Fibroblast of lung (primary cell): ENCODE measurements at places on chromosomes 16 and 17. TPM values are rescaled to one million over a fixed set of nuclear protein-coding genes. Genes with fewer than 3 reads are reported as not detected.

DNA sequence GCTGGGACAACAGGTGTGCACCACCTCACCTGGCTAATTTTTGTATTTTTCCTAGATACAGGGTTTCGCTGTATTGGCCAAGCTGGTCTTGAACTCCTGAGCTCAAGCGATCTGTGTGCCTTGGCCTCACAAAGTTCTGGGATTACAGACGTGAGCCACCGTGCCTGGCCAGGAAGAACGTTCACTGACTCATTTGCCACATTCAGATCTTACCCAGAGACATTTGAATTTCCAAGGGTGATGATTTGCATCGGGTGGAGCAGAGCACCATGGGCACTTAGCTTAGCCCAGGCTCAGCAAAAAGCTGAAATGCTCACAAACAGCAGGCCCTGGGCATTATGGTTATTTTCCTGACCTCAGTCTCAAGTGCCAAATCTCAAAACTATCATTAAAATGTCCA is 14.5 kb upstream of the ADORA2B start:
- no peak for DNase-seq

MYCBPAP gene
- 2.3 and 3.0 TPM in 2 replicates for total RNA-seq

MYH10 gene
- total RNA-seq: 100 and 104 TPM in 2 replicates

- no peak for DNase-seq
Observed at GRCh38 chr16:49800876-49801275, 55.0 kb downstream of the ZNF423 start.

SLC52A1 gene
- 0.26 and 0.66 TPM in 2 replicates for total RNA-seq

DNA sequence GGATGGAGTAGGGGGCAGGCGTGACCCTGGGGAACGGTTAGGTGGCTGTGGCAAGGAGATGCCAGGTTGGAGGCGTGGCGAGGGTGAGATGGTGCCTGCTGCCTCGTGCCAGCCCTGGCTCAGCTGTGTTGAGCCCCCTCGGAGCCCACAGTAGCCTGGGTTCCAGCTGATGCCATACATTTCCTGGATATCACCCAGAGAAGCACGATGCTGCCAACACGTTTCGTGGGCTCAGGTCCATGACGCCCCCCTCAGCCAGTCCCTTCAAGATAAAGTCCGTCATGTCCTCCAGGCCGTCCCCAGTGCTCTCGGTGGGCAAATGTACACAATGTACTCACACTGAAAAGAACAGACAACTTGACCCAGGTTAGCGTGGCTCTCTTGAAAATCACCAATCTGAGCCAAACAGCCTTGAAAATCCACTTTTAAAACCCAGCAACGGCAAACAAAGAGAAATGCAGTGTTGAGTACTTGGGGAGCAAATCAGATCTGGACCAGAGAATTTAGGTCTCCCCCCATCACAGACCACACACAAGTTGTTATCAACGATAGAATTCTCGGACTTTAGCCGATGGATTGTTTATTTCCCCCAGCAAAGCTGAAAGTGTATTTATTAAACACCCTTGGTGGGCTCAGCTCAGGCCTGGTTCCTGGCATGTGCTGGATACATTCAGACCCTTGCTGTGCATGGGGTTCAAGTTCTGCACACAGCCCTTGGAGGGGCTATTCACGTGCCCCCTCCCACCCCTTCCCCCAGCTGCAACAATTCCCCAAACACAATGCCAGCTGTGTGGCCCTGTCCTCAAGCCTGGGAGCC is 102.8 kb upstream of the PLCG2 start:
- DNase-seq: no peak

DNA sequence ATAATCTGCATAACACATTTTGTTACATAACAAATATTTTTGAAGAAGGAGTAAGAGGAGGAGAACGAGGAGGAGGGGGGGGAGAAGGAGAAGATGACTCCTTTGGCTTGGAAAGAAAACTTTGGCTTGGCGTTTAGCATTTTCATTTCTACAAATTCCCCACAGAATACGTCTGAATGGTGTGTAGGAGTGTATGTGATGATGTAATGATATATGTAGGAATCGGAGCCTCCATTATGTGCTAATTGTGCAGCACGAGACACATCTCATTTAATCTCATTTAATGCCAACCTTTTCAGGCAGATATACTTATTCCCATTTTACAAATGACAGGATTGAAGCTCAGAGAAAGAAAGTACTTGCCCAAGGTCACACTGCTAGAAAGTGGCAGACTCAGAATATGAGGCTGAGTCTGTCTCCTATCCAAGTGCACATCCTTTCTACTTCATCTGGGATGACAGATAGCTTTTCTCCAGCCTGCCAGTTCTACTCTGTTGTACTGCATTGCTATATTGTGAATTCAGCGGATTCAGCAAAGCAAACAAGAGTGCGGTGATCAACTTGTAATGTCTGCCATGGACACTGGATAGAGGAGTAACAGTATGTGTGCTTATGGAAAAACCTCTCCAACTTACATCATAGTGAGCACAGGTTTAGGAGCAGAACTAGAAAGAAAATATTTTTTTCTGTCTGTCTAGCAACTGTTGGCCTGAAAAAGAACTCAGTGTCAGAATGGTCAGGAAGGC is 10.4 kb upstream of the SLC47A2 start:
- no peak for DNase-seq

DNA sequence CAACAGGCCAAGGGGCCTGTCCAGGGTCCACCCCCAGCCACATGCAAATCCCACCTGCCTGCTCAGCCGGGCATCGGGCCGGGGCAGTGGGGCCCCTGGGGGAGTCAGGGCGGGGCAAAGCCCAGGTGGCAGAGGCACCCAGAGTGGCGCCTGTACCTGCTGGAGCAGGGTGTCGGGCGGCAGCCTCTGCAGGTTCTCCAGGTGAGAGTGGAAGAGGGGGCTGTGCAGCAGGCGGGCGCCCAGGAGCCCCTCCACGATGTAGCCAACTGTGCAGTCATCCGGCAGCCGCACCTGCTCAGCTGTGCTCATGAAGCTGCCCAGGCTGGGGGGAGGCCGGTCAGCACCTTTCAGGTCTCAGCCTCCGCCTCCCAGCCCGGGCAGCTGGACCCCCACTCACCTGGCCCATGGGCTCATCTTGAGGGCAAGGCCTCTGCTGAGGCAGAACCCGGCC is 2.1 kb downstream of the RFNG start:
- DNase-seq: no peak

CASKIN1 gene
- 0.17 and 0.26 TPM in 2 replicates for total RNA-seq

SCN4A gene
- total RNA-seq: under 0.01 and 0.83 TPM in 2 replicates

CCL2 gene
- total RNA-seq: 23.1 and 42.9 TPM in 2 replicates

- DNase-seq: no peak
Observed at GRCh38 chr17:73838815-73839214, 194.6 kb upstream of the SDK2 start.

DNA sequence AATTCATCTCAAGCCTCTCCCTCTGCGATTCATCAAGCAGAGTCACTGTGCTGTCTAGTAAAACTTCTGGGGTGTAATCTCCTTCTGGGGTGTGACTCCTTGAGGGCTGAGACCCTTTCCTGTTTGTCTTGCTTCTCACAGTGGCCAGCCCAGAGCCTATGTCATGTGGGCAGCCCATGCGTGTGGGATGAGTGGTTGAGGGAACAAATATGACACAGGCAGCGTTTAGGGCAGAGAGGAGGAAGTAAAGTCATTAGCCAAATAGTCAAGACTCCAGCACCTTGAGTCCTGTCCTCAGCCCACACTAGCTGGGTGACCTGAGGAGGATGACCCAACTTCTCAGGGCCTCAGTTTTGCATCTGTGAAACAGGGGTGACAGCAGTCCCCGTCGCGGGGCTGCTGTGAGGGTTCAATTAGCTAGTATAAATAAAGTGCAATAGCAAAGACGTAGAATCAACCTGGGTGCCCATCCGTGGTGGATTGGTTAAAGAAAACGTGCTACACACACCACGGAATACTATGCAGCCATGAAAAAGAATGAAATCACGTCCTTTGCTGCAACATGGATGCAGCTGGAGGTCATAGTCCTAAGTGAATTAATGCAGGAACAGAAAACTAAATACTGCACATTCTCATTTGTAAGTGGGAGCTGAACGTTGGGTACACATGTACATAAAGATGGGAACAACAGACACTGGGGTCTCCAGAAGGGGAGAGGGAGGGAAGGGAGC is 4.5 kb upstream of the ITGAX start:
- no peak for DNase-seq

DNA sequence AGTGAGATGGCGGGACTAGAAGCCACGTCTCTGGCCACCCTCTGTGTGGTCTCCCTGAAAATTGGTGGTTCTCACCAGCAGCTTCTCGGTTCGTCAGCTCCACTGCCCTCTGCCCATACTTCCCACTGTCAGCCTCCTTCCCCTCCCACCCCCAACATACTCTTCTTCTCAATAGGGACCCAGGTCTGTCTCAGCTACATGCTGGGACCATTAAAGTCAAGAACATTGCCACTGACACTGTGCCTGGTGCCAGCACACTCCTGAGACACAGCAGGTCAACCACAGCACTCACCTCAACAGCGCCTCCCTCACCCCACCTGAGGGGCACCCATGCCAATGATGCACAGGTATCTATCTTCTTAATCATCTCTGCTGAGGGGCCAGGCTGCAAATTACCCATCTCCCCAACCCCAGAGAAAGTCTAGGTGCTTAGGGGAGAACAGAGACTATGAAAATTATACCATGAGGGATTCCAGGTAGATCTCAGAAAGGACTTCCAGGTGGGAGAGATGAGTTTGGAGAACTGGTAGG is 1.3 kb downstream of the PLXDC1 start:
- no peak for DNase-seq

GRCh38 chr17:43405861-43406260 is 7.1 kb downstream of the ARL4D start:
- peak; percentile 72 for DNase-seq

ZNF18 gene
- 12.8 and 16.8 TPM in 2 replicates for total RNA-seq

ZNF205 gene
- 16.0 and 16.4 TPM in 2 replicates for total RNA-seq

TCAP gene
- total RNA-seq: 0.17 and 0.26 TPM in 2 replicates

DNA sequence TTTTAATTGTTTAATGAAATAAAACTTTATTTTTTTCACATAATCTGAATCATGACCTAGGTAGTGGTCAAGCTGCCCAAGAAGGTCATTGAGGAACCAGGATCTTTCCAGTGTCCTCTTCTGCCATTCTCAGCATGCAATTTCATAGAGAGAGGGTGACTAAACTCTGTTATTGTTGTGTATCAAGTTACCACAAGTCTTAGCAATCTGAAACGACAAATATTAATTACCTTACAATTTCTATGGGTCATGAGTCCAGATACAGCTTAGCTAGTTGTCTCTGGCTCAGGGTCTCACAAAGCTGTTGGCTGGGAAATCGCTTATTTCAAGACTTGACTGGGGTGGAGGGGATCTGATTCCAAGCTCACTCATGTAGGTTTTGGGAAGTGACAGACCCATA is 37.6 kb downstream of the FTO start:
- DNase-seq: no peak

DNA sequence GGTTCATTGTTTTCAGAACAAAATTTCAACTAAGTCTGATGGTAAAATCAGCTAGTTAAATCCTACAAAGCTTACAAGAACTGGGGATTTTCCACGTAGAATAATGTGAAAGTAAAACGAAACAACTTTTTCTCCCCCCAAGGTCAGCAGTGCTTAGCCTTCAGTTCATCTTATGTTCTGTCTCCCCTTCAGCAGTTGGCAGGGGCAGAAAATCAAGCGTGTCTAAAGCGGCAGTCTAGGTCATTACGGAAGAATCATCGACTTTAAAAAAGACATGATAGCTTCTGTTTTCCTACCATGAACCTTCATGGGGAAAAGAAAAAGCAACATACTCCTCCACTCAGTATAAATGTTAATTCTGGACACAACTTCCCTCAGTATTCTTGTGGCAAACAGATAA is 50.7 kb downstream of the GNA13 start:
- DNase-seq: no peak

- DNase-seq: peak; percentile 80
Observed at GRCh38 chr17:3827124-3827773, 18.8 kb downstream of the NCBP3 start.

SCNN1B gene
- not detected in 2 replicates for total RNA-seq

- DNase-seq: peak; percentile 1
Observed at GRCh38 chr17:53336281-53336680, 486.4 kb upstream of the KIF2B start.

GRCh38 chr16:51224317-51224716 is 73.2 kb upstream of the SALL1 start:
- DNase-seq: no peak

DNA sequence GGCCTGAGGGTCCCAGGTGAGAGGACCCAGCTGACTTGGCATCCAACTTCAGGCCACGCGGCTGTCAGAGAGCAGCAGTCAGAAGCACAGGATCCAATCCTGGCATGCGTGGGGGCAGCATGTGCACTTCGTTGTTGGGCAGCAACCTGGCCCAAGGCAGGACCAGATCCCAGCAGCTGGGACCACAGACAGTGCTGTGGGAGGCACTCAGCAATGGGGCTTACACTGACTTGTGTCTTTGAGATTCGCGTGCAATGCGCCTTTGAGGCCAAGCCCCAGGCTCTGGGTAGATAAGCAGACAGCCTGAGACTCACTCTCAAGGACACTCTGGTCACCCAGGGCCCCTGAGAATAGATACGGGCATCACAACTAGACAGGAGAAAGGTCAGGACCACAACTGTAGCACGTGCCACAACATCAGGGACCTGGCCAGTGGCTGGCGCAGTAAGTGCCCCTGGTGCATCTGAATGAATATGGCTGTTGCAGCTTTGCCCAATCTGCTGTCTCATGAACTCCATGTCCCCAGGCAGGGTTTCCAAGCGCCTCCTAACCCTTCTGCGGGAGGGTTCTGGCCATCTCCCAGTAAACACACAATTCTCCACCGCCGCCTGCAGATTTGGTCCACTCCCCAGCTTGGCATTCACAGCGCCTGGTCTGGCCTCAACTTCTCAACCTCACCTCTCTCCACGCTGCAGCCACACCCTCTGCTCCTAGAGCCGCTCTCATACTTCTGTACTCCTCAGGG is 3.2 kb downstream of the PAM16 start:
- no peak for DNase-seq
